AG09309 (cell line): ENCODE measurements at places on chromosomes 1 and 21.

DNA sequence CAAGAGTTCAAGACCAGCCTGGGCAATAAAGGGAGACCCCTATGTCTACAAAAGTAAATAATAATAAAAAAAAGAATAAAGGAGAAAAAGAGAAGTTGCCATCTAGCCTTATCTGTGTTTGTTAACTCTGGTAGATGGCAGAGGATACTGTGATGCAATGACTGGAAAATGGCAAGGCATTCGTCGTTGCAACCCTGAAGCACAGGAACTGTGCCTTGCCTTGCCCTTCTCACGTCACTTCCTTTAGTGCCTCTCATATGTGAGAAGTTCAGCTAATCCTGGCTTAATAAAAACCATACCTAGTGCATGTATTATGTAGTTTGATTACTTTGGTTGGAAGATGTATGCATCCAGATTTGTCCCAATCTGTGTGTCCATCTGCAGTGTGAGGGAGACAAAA, 25.8 kb upstream of the PIGC start:
- no peak for DNase-seq

DNA sequence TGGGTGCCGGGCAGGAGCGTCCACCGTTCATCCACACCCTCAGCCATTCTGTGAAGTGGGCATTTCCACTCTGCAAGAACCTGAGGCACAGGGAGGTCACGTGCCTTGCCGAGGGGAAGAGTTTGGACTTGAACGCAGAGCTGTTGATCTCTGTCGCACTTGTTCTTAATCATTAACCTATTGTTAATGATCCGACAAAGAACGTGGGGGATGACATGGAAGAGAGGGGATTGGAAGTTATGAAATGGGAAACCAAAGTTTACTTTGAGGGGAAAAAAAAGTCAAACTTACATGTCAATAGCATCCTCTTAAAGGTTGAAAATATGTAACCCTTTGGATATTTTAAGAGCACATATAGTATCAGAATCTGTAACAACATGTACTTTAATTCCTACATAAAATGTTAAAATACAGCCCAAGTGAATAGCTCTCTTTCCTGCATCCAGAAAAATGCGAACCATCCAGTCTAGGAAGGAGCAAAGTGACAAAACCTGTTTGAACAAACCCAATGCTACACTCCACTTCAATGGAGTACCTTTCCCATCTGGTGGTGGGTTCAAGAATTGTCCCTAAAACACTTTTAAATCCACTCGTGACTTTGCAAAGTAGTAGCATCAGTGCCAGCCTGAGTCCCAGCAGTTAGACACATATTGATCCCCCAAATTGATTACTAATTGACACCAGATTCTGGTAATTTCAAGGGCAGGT, 75.5 kb downstream of the SETD4 start:
- no peak for DNase-seq

GRCh38 chr1:109806733-109807400, 43.1 kb upstream of the EPS8L3 start:
- no peak for DNase-seq

DNA sequence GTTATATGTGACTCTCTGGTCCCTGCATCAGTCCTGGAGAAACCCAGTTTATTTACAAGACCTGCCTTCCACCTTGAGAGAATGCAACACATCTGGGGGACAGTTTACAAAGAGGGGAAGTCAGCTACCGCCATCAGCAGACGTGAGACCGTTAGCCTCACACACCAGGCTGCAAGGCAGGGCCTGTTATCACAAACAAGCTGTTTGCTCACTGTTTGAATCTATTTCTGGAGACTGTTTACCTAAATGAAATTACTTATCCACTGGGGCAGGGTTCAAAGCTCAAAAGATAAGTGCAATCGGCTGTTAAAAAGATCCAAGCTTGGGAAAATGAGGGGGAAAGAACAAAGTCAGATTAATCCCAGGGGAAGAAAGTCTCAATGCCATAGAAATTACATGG, 134.4 kb downstream of the ZNF281 start:
- DNase-seq = no peak

- no peak for DNase-seq
These were observed 344.2 kb upstream of the KAZN start for GRCh38 chr1:14254251-14254650.

- no peak for DNase-seq
These were observed 113.2 kb upstream of the KAZN start for GRCh38 chr1:14485285-14485684.

GRCh38 chr21:31922881-31923280, 50.1 kb downstream of the HUNK start:
- no peak for DNase-seq

- no peak for DNase-seq
These were observed 172.8 kb upstream of the PTGFR start for GRCh38 chr1:78318011-78318410.

DNA sequence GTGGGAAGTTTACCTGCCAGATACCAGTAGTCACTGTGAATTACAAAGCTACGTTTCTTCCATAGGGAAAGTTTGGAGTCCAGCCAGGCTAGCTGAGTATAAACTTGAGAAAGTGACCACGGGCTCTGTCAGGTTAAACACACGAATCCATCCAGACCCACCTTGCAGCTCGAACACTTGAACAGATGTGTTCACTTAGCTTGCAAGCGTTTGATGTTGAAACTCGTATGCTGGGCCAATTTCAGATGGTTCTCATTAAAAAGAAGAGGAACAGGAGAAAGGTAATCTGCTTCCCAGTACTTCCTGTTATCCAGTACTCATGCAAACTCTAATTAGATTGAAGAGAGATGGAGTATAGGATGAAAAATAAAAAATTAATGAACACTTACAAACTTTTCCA, 636.4 kb downstream of the SMYD3 start:
- DNase-seq = no peak

GRCh38 chr1:19365721-19366120, 53.6 kb downstream of the SLC66A1 start:
- DNase-seq = no peak

DNA sequence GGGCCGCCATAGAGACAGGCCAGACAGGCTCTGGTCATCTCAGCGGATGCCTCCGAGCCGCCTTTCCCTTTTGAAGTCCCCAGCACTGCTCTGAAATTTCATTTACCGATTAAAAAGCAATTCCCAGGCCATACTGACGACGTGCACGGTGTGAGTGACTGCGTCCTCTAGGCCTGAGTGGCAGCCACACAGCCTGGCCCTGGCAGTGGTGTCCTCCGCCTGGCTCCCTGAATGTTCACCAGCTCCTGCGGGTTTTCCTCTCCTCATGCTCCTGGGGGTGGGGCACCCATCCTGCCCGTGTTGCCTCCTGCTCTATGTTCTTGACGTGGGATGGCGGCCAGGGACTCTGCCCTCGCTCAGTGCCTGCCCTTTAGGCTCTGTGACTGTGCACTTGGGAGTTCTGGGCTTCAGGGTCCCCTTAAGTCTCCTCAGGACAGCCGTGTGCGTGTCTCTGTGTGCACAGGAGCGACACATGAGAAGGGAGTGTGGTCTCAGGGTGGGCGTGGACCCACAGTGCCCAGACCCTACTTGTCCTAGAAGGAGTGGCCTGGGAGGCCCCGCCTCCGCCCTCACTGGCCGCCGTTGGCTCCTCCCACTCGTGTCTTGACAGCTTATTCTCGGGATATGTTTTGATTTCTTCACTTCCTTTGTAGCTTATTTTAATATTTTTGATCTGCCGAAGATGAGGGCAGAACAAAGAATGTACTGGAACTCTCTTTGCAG, 3.6 kb downstream of the SKI start:
- DNase-seq = peak; percentile 42

DNA sequence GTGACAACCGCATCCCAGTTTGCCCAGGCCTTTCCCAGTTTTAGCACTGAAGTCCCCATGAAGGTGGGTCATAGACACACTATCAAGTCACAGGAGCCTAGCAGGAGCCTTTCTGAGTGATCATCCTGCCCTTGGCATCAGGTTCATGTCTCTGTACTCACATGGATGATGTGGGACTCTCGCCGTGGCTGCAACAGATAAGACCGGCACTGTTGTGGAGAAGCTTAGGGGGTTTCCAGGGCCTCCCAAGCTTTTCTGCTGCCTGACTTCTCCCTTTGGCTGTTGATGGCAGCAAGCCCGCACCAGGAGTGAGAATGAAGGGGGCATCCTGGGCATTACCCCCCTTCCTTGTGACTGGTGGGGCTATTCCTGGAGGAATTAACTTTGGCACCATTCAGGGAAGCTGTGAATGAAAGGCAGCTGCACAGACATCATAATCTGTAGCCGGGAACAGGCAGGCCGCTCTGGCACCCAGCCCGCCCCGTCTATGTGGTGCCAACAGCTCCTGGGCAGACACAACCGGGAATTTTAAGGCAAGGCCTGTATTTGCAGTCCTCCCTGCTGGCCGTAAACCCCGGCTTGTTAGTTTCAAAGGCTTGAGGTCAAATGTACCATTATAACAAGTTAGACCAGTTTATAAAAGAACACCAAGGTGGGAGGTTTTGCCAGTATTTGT, 148.6 kb downstream of the HUNK start:
- no peak for DNase-seq

GRCh38 chr1:53545663-53546408, 86.6 kb downstream of the DMRTB1 start:
- no peak for DNase-seq
